ENCODE measurements at places on chromosomes 3 and 15. TPM values are rescaled to one million over a fixed set of nuclear protein-coding genes. Genes with fewer than 3 reads are reported as not detected.

KIAA1143 gene
- 20.7 TPM for total RNA-seq

DUOX1 gene
- total RNA-seq, result 4.2 TPM

ZCWPW2 gene
- 0.39 TPM for total RNA-seq

SLC24A5 gene
- total RNA-seq, result 0.44 TPM

NDN gene
- total RNA-seq, result 71.7 TPM

GRCh38 chr3:177126015-177126773, 71.1 kb downstream of the TBL1XR1 start:
- no peak for DNase-seq

- peak; percentile 25 for DNase-seq
These were observed 154.0 kb upstream of the THBS1 start for GRCh38 chr15:39426552-39427532.

- DNase-seq, result no peak
These were observed 28.3 kb downstream of the ST8SIA2 start for GRCh38 chr15:92421976-92422375.

DNA sequence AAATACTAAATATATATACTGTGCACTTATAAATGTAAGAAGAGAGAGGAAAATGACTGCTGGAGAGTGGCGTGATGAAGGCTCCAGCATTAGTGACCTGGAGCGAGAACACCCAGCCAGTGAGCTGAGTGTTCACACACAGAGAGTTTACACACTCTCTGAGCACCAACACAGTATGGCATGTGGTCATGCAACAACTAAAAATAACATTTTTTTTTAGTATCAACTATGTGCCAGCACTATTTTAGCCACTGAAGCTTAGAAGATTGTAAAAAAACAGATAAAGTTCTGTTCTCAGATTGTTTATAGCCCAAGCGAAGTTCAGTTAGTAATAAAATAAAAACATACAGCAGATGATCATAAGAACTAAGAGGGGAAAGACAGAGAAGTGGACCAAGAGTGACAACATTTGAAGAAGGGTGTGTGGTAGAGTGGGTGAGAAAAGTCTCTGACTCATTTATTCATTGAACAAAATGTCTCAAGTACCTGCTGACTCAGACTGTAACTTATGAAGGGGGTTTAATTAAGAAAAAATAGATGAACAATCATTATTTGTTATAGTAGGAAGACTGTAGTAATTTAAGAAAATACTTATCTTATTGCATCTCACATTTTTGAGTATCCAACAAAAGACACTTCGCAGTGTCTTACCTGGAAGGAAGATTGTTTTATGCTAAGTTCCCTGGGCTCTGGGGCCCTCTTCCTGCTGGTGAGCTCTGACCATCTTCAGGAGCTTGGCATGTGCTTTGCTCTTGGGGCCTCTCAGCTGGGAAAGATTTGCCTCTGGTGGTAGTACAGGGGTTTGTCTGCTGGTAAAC, 43.8 kb downstream of the GAP43 start:
- DNase-seq, result no peak

GRCh38 chr3:27632431-27633223, 89.5 kb downstream of the EOMES start:
- DNase-seq, result peak; percentile 13

GRCh38 chr15:26126819-26127387, 263.8 kb upstream of the ATP10A start:
- DNase-seq, result no peak

DNA sequence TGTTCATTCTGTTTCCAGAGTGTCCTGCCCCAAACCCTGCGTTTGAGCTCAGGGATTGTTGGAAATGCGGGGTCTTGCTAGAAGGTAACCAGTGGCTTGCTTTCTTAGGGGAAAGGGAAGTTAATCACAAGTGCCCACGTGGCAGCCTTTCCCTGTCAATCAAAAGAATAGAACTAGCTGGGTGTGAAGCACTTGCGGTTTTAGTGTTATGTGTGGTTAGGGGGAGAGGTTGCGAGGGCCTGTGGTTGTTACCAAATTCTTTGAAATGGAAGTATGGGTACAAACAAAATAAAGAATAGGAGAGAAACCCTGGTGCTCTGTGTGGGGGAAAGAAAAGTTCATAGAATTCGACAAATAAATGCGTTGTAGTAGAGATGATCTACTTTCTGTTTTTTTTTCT, 67.6 kb downstream of the FNDC3B start:
- peak; percentile 60 for DNase-seq

GRCh38 chr15:64490598-64491259, 30.4 kb downstream of the ZNF609 start:
- no peak for DNase-seq

DNA sequence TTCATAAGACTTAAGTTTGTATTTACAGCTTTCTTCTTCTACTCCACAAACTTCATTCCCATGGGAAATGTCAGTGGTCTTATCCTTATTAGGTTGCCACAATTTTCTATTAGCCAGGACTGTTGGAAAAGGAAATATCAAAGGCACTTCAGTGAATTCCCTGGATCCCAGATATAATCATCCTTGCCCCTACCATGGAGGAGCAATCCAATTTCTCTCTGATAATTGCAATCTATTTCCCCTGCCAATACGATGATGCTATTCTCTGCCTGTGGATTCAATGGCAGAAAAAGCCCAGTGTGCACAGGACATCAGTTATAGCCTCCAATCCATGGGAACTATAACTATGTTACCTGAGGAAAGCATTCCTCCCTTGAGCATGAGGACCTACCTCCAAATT, 536.4 kb upstream of the UBE2E2 start:
- no peak for DNase-seq

DNA sequence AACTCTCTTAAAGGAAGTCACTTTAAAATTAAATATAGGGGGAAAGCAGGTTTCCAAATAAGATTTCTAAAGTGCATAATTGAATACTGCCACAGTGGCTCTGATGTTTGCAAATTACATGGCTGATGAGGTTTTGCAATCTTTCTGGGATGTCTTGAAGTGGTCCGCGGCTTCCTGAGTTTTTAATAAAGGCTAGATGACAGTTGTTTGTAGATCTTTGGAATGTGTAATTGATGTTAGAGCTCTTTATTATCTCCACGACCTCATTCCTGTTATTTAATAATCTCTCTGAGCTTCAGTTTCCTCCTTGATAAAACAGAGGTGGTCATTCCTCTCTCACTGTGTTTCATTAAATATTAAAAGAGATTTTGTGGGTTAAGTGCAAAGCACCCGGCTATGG, 27.0 kb upstream of the CEMIP start:
- no peak for DNase-seq

DNA sequence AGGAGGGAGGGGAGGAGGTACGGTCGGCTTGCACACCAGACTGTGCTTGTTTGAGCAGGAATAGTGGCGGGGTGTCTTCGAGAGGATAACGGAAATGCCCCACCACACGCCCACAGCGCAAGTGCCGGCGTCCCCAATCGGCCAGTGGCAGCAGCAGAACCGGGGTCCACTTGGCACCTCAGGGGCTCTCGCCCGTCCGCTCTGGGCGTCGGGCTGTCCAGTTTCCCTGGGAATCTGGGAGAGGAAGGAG, 53.7 kb downstream of the CCDC54 start:
- no peak for DNase-seq

GRCh38 chr15:52117549-52117948, 5.0 kb upstream of the BCL2L10 start:
- DNase-seq, result no peak

- no peak for DNase-seq
These were observed 44.8 kb downstream of the MORC1 start for GRCh38 chr3:109073116-109073515.

GRCh38 chr3:190718097-190718496, 144.4 kb downstream of the GMNC start:
- no peak for DNase-seq

GRCh38 chr3:55476515-55476914, 10.6 kb downstream of the WNT5A start:
- no peak for DNase-seq

DNA sequence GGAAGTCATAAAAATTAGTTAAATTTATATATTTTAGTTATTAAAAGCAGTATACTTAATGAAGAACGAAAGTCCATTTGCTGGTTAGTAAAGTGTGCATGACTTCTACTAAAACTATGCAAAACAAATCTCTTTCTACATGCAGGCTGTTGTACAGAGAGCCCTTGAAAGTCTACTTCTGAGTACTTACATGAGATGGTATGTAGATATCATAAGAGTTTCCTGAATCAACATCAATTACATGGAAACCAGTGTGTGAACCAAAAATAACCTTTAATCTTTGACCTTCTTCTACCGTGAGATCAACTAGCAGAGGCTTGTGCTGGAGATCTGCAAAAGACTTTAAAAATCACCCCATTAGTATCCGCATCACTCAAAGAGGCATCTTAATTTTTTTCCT, 42.1 kb upstream of the SLC2A2 start:
- no peak for DNase-seq

- no peak for DNase-seq
These were observed 278.4 kb upstream of the ZPLD1 start for GRCh38 chr3:102156426-102156825.
